ENCODE measurements at places on chromosomes 6 and 20.

DNA sequence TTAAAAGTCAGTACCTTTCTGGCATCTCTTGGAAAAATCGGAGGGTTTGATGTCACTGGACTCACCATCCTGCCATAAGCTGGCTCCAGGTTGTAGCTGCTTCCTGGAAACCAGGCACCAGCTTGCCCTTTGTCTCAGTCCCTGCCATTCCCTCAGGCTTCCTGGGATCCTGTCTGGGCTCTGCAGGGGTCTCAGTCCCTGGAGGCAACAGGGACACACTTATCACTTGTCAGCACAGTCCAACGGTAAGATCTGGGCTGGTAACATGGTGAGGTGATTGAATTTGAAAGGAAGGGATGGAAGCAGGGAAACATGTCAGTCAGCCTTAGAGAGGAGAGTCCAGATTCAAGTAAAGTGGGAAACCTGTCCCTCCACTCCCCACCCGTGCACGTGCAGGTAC, 147.6 kb upstream of the ECI2 start:
- DNase-seq: no peak

GRCh38 chr6:135075018-135075417, 20.4 kb upstream of the HBS1L start:
- DNase-seq: no peak

DNA sequence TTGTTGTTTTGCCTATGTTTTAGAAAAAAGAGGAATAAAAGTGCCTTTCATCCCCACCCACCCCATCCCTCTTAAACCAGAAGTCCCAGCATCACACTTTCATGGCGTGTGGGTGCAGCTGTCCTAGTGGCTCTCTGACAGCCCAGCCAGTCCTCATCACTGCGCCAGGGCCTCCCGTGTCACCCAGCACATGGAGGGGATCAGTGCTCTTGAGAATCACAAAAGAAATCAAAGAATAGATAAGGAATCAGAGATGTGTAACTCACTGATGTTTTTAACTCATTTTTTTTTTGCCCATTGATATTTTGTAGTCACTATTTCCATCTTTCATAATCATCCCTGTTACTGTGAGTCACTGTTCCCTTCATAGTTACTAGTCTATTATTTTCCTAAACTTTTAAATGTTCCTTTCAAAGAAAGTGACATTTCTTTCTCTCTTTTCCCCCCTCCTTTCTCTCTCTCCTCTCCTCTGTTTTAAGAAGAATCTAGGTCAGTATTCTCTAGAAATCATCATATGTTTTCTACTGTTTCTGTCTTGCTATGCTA, 78.6 kb downstream of the AIG1 start:
- no peak for DNase-seq

GRCh38 chr6:4397307-4397706, 261.9 kb upstream of the ECI2 start:
- DNase-seq: no peak
